ENCODE measurements at places on chromosomes 6 and 20. TPM values are rescaled to one million over a fixed set of nuclear protein-coding genes. Genes with fewer than 3 reads are reported as not detected.
A peak's percentile ranks its signal among the peaks of the same experiment; 100 is the strongest.

The GRM4 gene
- 0.22 TPM for total RNA-seq

The BCKDHB gene
- total RNA-seq, result 22.4 TPM

The NOX3 gene
- not detected for total RNA-seq

The RAD21L1 gene
- total RNA-seq, result not detected

The TGM2 gene
- total RNA-seq, result 339 TPM

DNA sequence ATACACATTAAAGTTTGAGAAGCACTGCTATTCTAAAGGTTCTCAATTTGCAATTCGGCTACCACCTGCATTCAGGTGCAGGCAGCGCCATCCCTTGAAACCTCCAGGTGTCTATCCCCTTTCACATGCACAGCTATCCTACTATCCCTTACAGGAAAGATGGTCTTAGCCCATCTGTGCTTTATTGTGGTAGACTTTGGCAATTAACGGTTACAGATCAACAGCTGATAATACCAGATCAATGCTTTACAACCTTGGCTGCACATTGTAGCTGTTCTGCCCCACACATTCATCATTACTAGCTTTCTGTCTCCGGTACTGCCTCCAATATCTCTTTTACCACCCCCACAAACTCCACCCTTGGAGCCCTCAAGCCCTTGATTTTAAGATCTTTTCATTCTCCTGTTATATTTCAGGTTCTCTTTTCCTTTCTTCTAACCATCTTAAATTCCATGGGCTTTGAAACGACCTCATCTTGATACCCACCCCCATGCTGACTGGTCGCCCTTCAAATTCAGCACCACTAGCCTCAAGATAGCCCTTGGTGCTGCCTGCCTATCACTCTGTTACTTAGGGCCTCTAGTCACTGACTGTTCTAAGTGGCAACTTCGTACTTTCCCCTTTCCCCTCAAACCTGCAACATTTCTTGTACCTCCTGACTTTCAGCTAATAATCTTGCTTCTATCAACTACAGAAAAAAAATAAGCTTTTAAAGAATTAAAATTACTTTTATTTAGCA, 50.8 kb downstream of the SPTLC3 start:
- no peak overlapping the region for H3K4me3 ChIP-seq
- H3K27ac ChIP-seq, result no peak overlapping the region
- no peak for DNase-seq

- peak; percentile 65 for DNase-seq
- H3K27me3 ChIP-seq, result no peaks in the 10 kb centered on the region
- H3K36me3 ChIP-seq, result no peaks in the 10 kb centered on the region
- H3K27ac ChIP-seq, result no peak overlapping the region
- no peak overlapping the region for H3K4me3 ChIP-seq
- H3K4me1 ChIP-seq, result 0 out of 2 replicates have a peak, but pooled peaks cover 4% of the 10 kb centered on the region
Measured at GRCh38 chr6:20952699-20953474, 418.6 kb downstream of the CDKAL1 start.

DNA sequence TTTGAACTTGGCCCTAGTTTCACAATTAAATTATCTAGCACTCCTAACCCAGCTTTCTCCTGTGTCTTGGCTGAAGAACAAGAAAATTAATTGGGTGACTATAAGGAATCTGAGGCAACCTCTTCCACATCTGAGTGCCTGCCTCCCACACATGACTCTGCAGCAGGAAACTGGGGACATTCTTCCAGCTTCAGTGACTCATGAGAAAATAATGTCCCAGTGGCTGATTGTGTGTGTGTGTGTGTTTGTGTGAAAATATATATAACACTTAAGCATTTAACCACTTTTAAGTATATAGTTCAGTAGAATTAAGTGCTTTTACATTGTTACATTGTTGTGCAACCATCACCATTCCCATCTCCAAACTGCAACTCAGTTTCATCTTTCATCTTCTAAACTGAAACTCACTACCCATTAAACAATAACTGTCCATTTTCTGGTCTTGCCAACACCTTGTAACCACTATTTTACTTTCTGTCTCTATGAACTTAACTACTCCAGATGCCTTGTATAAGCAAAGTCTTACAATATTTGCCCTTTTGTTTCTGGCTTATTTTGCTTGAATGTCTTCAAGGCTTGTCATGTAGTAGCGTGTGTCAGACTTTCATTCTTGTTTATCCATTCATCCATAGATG, 8.7 kb downstream of the TRIM38 start:
- peaks cover 48% of the 10 kb centered on the region for H3K4me1 ChIP-seq
- peak overlapping the region; percentile 76 for H3K27ac ChIP-seq
- DNase-seq, result peak; percentile 95

GRCh38 chr20:21821358-21821757, 115.9 kb downstream of the PAX1 start:
- no peak for DNase-seq
- H3K4me3 ChIP-seq, result no peak overlapping the region
- no peaks in the 10 kb centered on the region for H3K4me1 ChIP-seq

GRCh38 chr6:12324099-12324498, 33.9 kb downstream of the EDN1 start:
- no peak overlapping the region for H3K27ac ChIP-seq
- peak; percentile 48 for DNase-seq
- peaks cover 19% of the 10 kb centered on the region for H3K4me1 ChIP-seq
- no peaks in the 10 kb centered on the region for H3K27me3 ChIP-seq

DNA sequence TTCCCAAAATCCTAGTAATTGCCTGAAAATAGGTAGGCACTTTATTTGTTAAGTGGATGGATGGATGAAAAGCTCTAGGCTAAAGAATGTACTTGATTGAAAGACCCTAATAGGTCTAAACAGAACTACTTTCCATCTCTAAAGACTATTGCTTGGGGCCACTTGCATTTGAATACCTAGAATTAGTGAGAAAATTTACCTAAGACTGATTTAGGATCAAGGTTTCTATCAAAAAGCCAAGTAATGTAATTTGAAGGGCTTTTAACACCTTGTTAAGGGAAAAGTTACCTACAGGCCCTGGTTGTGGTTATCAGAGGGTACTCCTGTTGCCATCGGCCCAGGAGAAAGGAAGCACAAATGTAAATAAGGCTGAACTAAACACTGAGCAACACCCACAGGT, 580.7 kb downstream of the LMBRD1 start:
- H3K27me3 ChIP-seq, result no peaks in the 10 kb centered on the region
- no peak overlapping the region for H3K27ac ChIP-seq
- H3K36me3 ChIP-seq, result no peaks in the 10 kb centered on the region

- no peaks in the 10 kb centered on the region for H3K27me3 ChIP-seq
- H3K4me1 ChIP-seq, result no peaks in the 10 kb centered on the region
- H3K4me3 ChIP-seq, result peak overlapping the region; percentile 99
- DNase-seq, result no peak
Measured at GRCh38 chr6:27178860-27179259, 68.6 kb upstream of the PRSS16 start.

DNA sequence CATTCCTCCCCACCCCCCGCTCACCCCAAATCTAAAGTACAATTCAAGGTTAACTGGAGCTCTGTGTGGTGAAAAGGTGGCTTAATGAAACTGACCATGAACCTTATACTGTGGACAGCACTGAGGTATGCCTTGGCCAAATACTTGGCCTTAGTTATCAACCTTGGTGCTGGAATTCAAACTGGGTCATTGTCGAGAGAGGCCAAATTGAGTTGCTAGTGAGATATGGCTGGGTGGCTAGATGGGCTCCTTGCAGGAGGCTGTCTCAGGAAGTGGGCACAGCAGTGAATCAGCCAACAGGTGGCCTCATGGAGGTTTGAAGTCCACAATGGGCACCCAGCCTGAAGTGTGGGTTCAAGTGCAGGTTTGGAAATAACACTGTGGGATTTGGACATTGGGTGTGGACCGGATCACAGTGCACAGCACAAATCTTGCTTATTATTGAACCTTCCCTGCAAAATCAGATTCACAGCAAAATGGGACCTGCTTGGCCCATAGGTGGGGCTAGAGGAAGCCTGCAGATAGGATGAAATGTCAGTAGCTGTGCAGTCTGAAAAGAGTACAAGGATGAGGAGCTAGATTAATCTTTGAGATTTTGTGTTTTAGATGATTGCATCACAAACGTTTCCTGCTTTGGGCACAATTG, 5.6 kb upstream of the BTBD3 start:
- peak; percentile 19 for DNase-seq
- H3K4me3 ChIP-seq, result no peak overlapping the region
- no peak overlapping the region for H3K27ac ChIP-seq

DNA sequence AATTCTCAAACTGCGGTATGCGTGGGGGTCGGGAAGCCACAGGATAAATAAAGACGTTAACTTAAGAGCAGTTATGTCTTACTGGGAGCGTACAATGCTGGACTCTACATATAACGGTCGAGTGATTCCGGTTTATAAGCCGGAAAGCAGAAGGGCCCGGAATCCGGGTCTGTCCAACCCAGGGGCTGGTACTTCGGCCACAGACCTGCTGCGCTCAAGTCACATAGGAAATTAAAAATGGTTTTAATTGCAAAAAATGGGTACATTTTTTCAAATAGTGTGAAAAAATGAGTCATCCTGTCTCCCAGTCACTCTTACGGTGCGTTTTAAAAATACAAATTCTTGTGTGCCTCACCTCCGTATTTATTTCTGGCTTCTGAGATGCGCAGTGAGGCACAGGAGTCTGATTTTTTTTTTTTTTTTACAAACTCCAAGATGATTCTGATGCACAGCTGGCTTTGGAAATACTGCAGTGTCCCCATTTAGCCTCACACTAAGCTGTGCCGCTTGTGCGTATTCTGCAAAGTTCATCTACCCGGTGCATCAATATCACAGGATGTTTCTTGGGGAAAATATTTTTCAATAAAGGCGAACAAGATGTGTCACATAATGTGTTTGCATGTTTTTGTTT, 1.0 kb downstream of the PCIF1 start:
- peak overlapping the region; percentile 95 for H3K27ac ChIP-seq
- H3K36me3 ChIP-seq, result peaks cover 10% of the 10 kb centered on the region
- H3K27me3 ChIP-seq, result no peaks in the 10 kb centered on the region

- peak overlapping the region; percentile 83 for H3K27ac ChIP-seq
- H3K27me3 ChIP-seq, result no peaks in the 10 kb centered on the region
- DNase-seq, result no peak
Measured at GRCh38 chr6:143058987-143059386, 1.7 kb upstream of the AIG1 start.

DNA sequence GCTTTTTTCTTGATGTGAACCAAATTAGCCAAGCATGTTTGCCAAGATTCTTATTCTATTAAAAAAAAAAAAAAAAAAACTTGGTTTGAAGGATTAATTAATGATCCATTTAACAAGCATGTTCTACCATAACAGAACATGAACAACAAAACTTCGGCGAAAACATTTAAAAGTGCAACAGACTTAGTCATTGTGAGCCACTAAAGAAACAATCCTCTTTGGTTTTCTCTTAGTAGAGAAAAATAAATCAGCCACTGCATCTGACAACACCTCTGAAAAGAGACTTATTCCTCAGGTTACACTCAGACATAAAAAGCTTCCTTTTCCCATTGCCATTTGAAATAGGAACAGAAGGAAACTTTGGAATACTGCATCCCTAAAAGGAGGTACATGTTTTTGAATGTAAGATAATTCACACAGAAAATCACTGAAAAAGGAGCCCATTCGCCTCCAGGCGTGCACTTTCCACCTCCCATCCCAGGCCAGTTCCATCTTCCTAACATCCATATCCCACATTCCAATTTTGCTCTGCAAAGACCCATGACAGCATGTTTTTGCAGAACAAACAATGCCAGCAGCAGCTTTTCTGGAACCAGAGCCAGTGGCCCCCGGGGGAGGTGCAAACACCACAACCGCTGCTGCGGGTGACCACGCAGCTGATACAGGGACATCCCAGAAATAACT, 79.5 kb downstream of the ZMYND8 start:
- H3K27me3 ChIP-seq, result no peaks in the 10 kb centered on the region
- 0 out of 2 replicates have a peak overlapping the region, but pooled peaks have one; percentile 2 for H3K4me3 ChIP-seq
- peaks cover 15% of the 10 kb centered on the region for H3K36me3 ChIP-seq
- DNase-seq, result peak; percentile 85

GRCh38 chr6:47267301-47267700, 42.4 kb downstream of the TNFRSF21 start:
- no peaks in the 10 kb centered on the region for H3K4me1 ChIP-seq
- H3K27me3 ChIP-seq, result no peaks in the 10 kb centered on the region
- H3K27ac ChIP-seq, result no peak overlapping the region
- H3K36me3 ChIP-seq, result no peaks in the 10 kb centered on the region

DNA sequence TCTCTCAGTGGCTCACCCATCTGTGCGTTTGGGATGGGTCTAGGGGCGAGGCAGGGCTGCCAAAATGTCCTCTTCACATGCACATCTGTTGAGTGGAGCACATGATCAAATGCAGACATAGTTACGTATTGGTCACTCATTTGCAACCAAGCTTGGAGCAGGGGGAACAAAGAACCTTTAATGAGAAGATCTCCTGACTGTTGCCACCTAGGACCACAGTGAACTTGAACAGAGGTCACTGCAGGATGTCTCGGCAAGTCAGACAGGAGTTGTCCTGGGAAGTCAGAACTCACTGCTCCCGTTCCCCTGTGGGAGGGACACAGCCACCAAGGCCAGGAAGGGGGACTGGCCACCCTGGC, 73.4 kb downstream of the SSR1 start:
- H3K4me1 ChIP-seq, result peaks cover 16% of the 10 kb centered on the region
- H3K36me3 ChIP-seq, result peaks cover under 1% of the 10 kb centered on the region
- no peak for DNase-seq
- H3K4me3 ChIP-seq, result no peak overlapping the region
- no peaks in the 10 kb centered on the region for H3K27me3 ChIP-seq

DNA sequence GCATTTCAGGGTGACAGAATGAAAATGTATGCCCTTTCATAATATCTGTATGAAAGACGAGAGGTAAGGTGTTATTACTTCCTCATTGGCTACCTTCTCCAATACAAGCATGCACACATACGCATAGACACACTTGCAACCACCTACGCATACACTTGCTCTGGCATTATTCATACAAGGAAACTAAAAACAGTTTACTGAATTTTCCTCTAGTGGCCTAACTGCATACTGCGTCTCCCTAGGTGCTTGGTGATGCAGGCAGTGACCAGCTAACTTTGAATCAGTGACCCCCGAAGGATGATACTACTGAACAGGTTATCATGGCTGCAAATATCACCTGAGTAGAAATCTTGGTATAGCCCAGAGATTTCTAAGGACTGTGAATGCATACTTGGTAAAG, 593.1 kb downstream of the PKHD1 start:
- no peak overlapping the region for H3K27ac ChIP-seq
- no peaks in the 10 kb centered on the region for H3K36me3 ChIP-seq
- H3K4me1 ChIP-seq, result no peaks in the 10 kb centered on the region
- no peaks in the 10 kb centered on the region for H3K27me3 ChIP-seq
- no peak overlapping the region for H3K4me3 ChIP-seq

GRCh38 chr20:9186396-9186795, 117.5 kb downstream of the PLCB4 start:
- no peaks in the 10 kb centered on the region for H3K36me3 ChIP-seq
- H3K4me1 ChIP-seq, result peaks cover 6% of the 10 kb centered on the region
- no peak for DNase-seq
- H3K27ac ChIP-seq, result no peak overlapping the region
- no peak overlapping the region for H3K4me3 ChIP-seq

Measured in GM23248 (cell line).